ENCODE measurements at places on chromosomes 16 and 17.
A peak's percentile ranks its signal among the peaks of the same experiment; 100 is the strongest.

GRCh38 chr17:2374549-2375285, 26.1 kb downstream of the MNT start:
- DNase-seq: no peak

GRCh38 chr17:65495122-65496055, 66.1 kb downstream of the AXIN2 start:
- DNase-seq: no peak

- no peak for DNase-seq
Observed at GRCh38 chr17:74962622-74963394, 9.8 kb downstream of the HID1 start.

DNA sequence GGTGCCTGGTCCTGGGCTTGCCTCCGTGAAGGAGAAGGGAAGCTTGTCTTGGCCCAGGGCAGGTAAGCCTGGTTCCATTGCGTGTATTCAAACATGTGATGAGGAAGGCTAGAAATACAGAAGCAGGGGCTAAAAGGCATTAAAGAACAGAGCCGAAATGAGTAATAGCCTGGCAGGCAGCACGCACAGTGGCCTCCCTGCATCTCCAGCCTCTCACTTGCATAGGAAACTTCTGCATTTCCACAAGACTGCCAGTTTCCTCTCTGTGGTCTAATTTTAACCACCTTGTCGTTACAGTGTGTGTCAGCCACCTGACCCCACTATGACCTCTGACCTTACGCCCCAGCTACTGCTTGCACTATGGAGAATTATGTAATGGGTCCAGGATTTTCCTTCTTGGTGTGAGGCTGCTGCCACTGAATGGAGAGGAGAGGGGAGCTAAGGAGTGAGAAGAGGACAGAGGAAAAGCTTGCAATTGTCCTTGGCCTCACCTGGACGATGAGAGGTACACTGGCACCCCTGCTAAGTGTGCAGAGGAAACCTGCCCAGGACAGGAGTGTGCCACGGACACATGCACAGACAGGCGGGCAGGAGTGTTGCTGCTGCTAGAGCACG, 32.8 kb downstream of the HIC1 start:
- no peak for DNase-seq

- no peak for DNase-seq
Observed at GRCh38 chr16:55359946-55360345, 35.9 kb downstream of the IRX6 start.

GRCh38 chr17:6381526-6382465, 53.1 kb downstream of the AIPL1 start:
- DNase-seq: peak; percentile 85

- no peak for DNase-seq
Observed at GRCh38 chr16:9761870-9762269, 420.4 kb downstream of the GRIN2A start.

All from NCI-H1105 treated with DMSO at 0.1 percent for 48 hours (cell line).